Stimulated activated CD4-positive, alpha-beta T cell treated with anti-CD3 and anti-CD28 coated beads, Interleukin-15, amount 100 ng/mL, for 48 hours (primary cell): ENCODE measurements at places on chromosomes 4 and X.

DNA sequence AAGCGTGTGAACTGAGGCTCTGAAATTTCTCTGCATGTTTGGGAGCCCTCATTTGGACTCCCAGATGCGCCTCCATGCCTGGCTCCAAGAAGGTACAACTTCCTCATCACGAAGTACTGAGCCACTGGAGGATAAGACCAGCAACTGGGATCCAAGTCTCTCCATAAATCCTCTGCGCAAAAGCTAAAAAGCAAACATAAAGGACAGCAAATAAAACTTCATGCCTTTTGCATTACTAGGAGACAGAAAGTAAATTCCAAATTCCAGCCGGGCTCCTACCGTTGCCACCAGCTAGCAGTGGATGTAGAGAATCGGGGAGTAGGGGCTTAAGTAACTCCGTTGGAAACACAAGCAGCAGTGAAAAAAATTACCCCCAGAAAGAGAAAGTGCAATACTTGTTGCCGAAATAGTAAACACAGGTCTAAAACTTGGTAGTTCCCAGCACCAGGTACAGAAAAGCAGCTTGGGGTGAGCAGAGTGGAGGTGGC lies 477.1 kb upstream of the TENM3 start:
- no peak for DNase-seq

GRCh38 chrX:69424161-69424560 lies 80.0 kb upstream of the NALF2 start:
- no peak for DNase-seq

DNA sequence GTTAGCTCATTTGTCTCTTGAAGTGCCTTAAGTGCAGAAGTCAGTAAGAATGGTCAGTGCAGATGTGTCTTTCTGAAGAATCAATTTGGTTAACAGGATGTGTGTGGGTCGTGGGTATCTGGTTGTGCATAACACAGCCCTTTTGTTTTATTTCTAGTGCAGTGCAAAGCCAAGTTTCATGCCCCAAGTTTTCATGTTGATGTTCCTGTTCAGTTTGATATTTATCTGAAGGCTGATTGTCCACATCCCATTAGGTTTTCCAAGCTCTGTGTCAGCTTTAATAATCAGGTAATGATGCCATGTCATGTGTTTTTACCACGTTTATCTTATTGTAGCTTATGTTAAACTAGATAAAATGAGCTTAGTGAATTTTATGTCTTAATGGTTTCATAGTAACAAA lies 27.4 kb downstream of the TRAPPC11 start:
- DNase-seq, result no peak

- no peak for DNase-seq
These were observed 56.3 kb upstream of the LNX1 start for GRCh38 chr4:53647547-53647946.

DNA sequence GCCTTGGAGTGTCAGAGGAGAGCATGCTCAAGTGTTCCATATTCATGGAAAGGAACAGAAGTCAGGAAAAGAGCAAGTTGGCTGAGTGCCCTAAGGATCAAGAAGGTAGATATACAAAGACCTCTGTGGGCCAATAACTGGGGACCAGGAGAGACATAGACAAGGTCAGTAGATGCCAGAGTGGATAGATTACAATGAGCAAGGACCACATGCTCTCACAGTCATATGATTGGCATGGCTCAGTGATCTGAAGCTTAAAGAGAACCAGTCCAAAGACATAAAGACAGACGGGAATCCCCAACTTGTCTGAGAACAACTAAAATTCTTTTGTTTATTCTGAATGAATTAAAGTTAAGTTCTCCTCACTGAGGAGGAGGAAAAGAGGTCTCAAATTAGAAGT lies 289.7 kb downstream of the HS3ST1 start:
- DNase-seq, result no peak

DNA sequence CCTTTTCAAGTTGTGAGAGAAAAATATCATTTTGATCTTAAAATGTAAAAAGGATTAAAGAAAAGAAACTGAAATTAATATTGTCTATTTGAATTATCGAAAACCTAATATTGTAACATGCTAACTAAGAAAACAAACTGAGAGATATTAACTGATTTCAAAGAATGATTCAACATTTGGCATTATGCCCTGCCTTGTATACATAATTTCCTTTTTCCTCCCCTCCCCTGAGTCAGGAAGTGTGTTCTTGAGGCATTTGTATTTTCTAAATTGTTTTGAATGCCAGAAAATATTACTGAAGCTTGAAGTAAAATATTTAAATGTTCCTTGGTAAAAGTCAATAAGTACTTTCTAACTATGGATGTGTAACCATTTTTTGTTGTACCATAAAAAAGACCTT lies 49.4 kb downstream of the RPS6KA3 start:
- DNase-seq, result no peak

GRCh38 chr4:55791666-55792065 lies 27.9 kb upstream of the EXOC1L start:
- no peak for DNase-seq

- DNase-seq, result no peak
These were observed 111.0 kb downstream of the MID1 start for GRCh38 chrX:10509397-10509796.

- DNase-seq, result peak; percentile 30
These were observed 140.3 kb upstream of the SH3RF1 start for GRCh38 chr4:169410839-169411770.

DNA sequence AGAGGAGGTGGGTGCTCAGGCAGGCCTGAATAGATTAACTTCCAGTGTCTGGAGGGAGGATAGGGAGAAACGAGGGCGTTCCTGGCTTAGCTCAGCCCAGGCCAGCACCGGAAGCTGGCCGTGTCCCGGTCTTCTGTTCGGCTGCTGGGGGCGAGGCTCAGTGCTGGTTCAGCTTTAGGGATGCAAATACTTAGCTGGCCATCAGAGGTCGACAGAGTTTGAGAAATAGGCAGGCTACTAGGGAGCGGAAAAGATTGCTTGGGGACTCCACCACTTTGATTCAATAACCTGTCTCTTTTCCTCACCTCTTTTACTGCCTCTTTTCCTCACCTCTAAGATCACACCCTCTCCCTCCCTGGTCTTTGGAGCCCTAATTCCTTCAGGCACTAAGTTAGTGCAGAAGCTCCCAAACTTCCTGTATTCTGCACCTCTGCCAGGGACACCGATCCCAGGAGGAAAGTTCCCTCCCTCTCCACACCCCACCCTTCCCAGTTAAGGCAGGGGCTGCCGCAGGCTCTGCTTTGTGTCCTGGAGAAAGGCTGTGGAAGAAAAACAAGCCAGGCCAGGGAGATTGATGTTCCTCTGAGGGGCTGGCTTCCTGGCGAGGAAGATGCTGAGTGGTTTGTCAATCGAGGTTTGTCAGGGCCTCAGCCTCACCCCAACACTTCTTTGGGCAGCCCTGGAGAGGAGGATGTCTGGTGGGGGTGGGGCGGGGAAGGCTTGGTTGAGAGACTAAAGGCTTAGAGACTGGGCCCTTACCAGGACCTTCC lies 6.0 kb upstream of the EFNB1 start:
- DNase-seq, result no peak

DNA sequence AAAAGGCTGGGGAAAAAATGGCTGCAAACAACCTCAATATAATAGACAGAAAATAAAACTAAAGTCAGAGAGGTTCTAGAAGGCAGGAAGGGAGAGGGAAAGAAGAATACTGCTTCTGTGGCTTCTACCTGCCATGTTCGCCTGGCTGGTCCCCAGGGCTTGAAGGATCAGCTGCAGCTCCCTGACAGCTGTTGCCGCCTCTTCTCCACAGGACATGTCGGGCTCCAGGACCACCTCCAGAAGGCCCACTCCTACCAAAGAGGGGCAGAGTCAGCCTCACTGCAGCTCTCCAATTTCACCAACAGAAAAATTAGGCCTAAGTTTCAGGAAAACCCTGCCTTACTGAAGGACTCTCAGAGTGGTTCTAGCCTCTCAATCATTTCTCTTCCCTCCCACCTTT lies 44.9 kb downstream of the GATB start:
- no peak for DNase-seq

DNA sequence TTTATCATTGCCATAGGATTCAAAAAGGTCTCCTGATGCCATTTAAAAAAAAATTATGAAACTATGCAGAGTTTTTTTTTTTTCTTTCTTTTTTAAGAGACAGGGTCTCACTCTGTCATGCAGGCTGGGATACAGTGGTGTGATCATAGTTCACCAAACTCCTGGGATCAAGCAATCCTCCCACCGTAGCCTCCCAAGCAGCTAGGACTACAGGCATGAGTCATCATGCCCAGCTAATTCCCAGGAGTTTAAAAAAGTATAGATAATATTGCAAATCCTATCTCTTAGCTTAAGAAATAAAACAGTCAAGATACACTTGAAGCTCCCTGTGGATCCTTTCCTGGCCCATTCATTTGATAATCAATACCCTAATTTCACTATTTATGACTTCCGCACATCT lies 58.6 kb upstream of the PRSS48 start:
- DNase-seq, result no peak

DNA sequence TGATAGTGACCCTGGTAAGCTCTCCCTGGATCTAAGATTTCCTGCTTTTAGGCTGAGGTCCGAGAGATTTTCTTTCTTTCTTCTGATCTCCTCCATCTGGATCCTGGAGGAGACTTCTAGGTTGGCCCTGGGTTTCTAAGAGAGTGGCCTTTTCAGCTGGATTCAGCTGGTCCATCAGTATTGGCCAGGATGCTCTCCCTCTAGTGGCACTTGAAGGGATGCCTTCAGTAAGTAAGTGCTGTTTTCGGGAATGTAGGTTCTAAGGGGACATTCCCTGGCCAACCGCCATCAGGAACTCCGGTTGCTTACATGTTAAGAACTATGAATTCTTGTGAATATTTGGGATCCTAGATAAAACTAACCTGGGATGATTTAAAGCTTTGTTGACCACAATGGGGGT lies 56.9 kb downstream of the SERTM2 start:
- DNase-seq, result no peak

DNA sequence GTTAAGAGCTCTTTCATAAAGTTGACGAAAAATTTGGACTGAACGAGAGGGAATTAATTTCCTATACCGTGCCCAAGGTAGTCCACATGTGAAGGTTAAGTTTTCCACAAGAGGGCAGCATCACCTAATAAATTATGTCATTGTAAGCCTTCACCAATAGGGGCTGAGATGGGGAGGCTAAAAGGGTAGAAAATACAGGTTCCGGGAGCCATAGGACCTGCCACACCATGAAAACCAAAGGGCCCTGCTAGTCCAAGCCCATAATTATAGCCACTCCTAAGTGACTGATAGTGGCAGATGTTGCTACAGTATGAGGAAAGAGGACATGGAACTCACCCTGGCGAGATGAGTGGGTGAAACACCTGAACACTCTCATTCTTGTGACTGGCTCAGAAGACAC lies 122.2 kb downstream of the SHROOM4 start:
- no peak for DNase-seq

- no peak for DNase-seq
These were observed 134.7 kb downstream of the PALLD start for GRCh38 chr4:168631241-168632162.

DNA sequence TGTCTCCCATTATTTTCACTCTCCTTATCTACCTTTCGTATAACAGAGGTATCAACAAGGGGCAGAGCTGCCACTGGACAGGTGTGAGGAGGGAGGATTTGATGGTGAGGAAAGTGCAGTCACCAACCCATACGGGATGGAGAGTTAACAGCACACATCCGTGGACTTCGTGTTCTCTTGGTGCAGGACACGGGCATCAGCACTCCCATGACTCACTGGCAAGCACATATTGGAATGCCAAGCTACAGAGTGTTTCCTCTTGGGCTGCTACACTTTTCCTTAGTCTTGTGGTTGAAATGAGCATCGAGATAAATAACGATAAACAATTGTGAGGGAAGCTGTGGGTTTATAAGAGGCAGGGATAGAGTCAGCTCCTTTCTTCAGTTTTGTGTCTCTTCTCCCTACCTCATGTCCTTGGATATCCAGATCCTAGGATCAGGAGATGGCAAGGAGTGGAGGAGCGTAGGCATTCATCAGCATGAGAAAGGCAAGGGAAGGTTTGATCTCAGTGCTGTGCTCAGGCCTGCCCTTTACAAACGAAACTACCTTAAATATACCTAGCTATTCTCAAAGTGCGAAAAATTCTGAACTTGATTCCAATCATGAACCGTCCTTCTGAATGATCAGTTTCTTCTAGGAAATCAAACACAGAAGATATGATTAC lies 96.3 kb downstream of the ZNF827 start:
- DNase-seq, result no peak

DNA sequence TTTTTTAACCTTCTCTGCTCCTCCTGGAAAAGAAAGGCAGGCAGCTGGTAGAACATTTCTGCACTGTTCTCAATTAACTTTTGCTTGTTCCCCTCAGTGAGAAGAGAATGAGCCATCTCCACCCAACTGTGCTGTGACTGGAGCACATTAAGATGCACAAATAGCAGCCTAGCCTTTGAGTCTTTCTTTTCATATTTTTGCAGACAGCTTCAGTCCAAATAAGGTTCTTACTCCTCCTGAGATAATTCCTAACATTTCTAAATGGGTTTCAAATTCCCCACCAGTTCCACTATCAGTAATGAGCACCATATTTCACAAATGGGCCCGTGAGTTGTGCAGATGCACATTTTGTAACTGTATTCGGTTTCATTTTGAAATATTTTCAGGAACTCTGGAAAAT lies 118.6 kb downstream of the SPCS3 start:
- DNase-seq, result no peak

GRCh38 chr4:163448540-163449203 lies 24.9 kb downstream of the TKTL2 start:
- DNase-seq, result no peak

DNA sequence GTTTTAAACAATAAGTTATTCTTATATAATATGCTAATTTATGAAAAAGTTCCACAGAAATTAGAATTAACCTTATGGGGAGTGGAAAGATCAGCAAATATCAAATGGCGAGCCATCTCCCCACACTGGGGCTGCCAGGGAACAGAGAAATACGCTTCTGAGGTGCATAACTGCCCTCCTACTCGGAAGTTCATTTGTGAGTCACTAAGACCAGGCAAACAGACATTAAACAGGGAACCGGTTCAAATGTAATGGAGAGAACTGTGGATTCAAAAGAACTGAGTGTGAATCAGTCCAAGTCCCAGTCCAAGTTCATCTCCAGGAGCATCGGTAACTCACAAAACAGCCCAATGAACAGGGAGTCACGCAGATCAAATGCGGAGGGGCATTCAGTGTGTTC lies 11.4 kb upstream of the S100G start:
- no peak for DNase-seq

DNA sequence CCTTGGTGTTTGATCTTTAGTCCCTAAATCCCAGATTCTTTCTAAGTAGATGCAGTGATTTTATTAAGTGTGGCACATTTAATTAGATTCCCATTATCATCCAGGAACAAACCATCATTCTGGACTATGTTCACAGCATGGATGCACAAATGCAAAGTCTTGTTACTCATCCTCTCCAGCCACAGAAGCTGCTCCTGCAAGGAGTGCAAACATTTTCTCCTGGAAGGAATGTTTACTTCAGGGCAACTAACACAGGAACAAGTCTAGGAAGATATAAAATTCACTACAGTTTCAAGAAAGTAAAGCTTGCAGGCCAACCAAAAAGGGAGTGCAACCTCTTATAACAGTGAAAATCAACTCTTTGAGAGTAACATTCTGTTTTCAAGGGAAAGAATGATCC lies 106.0 kb downstream of the IQCM start:
- DNase-seq, result no peak

GRCh38 chr4:145487631-145488030 lies 6.0 kb downstream of the SMAD1 start:
- no peak for DNase-seq

- no peak for DNase-seq
These were observed 717.5 kb upstream of the SLIT2 start for GRCh38 chr4:19534159-19534558.
